Amniotic stem cell (primary cell): ENCODE measurements at places on chromosomes 2 and 18.

GRCh38 chr18:45439851-45440645 is 175.2 kb upstream of the SLC14A2 start:
- no peak for DNase-seq

GRCh38 chr2:15652252-15652651 is 60.6 kb downstream of the DDX1 start:
- no peak for DNase-seq

GRCh38 chr18:48629730-48630324 is 91.0 kb downstream of the CTIF start:
- peak; percentile 97 for DNase-seq

- no peak for DNase-seq
Measured at GRCh38 chr2:165573534-165574461, 104.3 kb downstream of the CSRNP3 start.

GRCh38 chr2:238250896-238251295 is 11.1 kb upstream of the HES6 start:
- DNase-seq = no peak

DNA sequence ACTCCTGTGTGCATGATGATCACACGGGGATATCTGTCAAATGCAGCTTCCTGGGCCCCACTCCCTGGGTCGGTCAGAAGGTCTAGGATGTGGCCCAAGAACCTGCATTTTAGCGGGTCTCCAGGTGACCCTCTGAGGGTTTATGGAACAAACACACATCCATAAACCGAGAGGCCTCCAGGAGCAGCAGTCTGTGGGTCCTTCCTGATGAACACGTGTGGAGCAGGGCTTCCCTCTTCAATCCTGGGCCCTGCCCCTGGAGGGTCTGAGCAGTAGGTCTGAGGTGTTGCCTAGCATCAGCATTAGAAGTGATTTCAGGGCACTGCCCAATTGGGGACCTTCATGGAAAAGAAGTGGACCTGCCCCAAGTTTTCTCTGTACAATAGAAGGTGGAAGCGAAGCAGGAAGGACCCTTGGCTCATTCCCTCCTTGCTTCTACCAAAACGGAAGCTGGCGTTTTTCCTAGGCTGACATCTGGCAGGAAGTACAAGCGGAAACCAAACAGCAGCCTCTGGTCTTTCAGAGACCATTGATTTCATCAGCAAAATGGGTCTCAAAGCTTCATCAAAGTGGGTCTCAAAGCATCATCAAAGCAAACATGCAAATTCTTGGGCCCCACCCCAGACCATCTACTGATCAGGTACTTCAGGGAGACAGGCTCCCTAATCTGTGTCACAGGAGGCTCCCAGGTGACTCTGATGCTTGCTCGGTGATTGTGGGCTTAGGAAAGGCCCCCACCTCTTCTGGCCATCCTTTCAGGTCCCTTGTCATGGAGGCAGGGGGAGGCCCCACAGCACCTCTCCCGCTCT is 30.7 kb downstream of the INO80C start:
- DNase-seq = no peak

GRCh38 chr2:8679827-8680731 is 1.8 kb upstream of the ID2 start:
- DNase-seq = no peak

DNA sequence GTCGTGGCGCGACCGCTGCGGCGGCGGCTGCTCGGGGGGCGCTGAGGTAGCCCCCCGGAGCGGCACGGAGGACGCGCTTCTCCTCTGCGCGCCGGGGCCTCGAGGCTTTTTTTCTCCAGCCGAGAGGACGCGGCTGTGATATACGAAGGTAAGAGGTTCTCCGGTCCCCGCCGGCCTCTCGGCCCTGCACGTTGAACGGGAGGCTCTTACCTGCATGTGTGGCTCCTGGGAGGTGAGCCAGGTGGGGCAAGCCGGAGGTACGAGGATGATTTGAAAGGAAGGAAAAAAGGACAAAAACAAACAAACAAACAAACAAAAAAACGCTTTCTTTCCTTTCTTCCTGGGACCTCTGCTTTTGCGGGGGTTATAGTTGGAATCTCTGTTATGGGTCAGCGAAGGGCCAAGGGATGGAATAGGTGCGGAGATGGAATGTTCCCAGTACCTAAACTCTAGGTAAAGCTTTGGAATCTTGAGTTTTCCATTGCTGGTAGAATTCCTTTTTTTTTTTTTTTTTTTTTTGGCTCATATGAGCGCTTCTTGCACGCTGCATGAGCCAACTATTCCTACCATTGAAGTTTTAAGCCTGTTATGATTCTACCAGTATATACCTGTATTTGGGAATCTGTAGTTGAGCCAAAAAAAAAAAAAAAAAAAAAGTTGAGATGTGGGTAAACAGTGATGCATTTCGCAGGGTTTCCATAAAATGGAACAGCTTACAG is 674 bp downstream of the PTPN4 start:
- no peak for DNase-seq

GRCh38 chr2:200735061-200735460 is 76.6 kb upstream of the BZW1 start:
- no peak for DNase-seq

DNA sequence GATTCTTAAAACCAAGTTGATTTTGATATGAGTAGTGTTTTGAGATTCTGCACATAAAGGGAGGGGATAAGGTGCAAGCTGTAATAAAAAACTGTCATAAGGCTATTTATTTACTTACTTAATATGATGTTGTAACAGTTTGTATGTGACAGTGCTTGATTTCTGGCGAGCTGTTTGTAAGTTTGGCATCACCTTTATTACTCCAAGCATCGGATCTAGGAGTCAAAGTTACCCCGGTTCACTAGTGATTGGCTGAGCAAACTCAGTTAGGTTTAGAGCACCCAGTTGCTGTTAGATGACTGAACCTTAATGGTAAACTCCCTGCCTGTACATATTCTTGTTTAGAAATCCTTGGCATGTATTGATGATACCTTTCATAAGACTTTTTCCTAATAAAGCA is 16.1 kb downstream of the ZCCHC2 start:
- DNase-seq = no peak

GRCh38 chr2:219497495-219498279 is 1.0 kb upstream of the GMPPA start:
- DNase-seq = peak; percentile 34
